NCI-H2081 treated with DMSO at 0.1 percent for 48 hours (cell line): ENCODE measurements at places on chromosomes 6 and 20.

- no peak for DNase-seq
Measured at GRCh38 chr6:126949786-126950185, 168.7 kb upstream of the RSPO3 start.

DNA sequence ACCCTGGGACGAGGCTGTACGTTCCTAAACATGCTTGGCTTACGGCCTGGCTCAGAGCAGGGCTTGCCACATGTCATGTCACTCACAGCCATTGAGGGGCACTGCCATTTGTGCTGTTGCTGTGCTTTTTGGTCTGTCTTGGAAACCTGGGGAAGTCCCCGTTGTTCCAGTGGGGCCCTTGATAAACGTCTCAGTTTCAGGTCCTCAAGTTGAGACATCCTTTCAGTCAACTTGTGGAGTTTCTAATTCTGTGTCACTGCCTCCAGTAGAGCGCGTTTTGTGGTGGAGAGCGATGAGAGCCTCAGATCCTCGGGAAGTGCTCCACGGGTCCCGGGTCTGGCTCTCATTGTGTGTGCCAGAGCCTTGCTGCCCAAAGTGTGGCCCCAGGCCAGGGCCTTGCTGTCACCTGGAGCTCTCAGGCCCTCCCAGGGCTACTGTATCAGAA lies 43.0 kb upstream of the CCR6 start:
- DNase-seq: no peak

DNA sequence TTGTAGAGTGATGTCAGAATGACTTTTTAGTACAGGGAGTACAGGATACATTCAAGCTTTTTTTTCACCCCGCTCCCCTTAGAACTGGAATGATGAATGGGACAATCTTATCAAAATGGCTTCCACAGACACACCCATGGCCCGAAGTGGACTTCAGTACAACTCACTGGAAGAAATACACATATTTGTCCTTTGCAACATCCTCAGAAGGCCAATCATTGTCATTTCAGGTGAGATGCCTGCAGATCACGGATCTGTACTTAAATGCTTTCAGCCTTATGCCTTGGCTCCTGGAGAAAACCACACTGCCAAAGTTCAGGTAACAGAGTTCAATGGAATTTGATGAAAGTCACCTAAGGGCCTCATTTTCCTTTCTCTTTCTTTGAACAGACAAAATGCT lies 8.5 kb downstream of the TNFAIP3 start:
- no peak for DNase-seq

- DNase-seq: no peak
Measured at GRCh38 chr6:90820436-90820835, 233.6 kb upstream of the MAP3K7 start.

- no peak for DNase-seq
Measured at GRCh38 chr6:32198345-32198696, 5.9 kb upstream of the GPSM3 start.

- no peak for DNase-seq
Measured at GRCh38 chr20:45359069-45359405, 3.9 kb upstream of the SYS1 start.

- no peak for DNase-seq
Measured at GRCh38 chr20:1392443-1392692, 486 bp downstream of the FKBP1A start.
